ENCODE measurements at places on chromosomes 1 and 21. TPM values are rescaled to one million over a fixed set of nuclear protein-coding genes. Genes with fewer than 3 reads are reported as not detected.

HTR1D gene
- not detected for total RNA-seq

CLCA4 gene
- total RNA-seq: 1.4 TPM

GJA4 gene
- total RNA-seq: 26.5 TPM

MROH9 gene
- total RNA-seq: not detected

TTC39A gene
- total RNA-seq: 2.5 TPM

NES gene
- 36.9 TPM for total RNA-seq

OR6K3 gene
- not detected for total RNA-seq

HORMAD1 gene
- total RNA-seq: not detected

DNA sequence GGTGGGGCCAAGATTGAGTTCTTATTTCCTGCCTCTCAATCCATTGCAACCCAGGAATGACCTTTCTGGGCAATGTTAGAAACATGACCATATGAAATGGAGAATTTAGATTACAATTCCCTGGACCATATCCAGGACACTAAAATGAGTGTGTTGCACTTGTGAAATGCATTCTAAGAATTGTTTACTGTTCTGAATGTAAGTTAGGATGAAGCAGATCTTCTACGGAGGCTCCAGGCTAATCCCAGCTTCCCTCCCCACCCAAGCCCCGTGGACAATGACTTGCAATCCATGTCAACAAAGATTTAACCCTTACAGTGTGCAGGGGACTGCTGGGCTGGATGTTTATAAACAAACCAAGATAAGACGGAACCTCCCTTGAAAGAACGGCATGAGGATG is 31.7 kb upstream of the HAO2 start:
- H3K36me3 ChIP-seq: no peaks in the 10 kb centered on the region
- H3K4me1 ChIP-seq: no peaks in the 10 kb centered on the region
- no peak overlapping the region for H3K4me3 ChIP-seq
- no peak overlapping the region for H3K27ac ChIP-seq
- DNase-seq: no peak

GRCh38 chr21:14523234-14523633 is 22.9 kb downstream of the SAMSN1 start:
- DNase-seq: no peak
- H3K36me3 ChIP-seq: no peaks in the 10 kb centered on the region
- H3K27ac ChIP-seq: no peak overlapping the region

DNA sequence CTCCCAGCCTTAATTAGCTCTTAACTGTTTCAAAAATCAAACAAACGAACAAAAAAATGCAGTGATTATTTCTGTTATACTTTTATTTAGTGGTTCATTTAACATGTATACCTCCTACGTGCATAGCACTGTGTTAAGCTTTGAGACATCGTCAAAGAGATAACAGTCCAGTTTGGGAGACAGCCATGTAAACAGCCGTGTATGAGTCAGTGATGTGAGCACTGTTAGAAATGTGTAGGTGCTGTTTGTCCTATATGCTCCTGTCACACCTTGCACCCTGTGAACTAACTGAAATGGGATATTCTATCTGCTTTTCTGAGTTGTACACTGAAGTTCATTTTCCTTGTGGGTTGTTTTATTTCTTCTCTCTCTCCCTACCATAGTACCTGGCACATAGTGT is 109.7 kb upstream of the CACYBP start:
- no peak overlapping the region for H3K4me3 ChIP-seq
- H3K27me3 ChIP-seq: no peaks in the 10 kb centered on the region
- DNase-seq: no peak
- H3K4me1 ChIP-seq: no peaks in the 10 kb centered on the region
- H3K36me3 ChIP-seq: no peaks in the 10 kb centered on the region
- no peak overlapping the region for H3K27ac ChIP-seq

GRCh38 chr21:42118901-42119300 is 47.8 kb downstream of the UMODL1 start:
- no peak overlapping the region for H3K27ac ChIP-seq
- no peaks in the 10 kb centered on the region for H3K36me3 ChIP-seq
- DNase-seq: no peak
- H3K4me3 ChIP-seq: no peak overlapping the region
- peaks cover 6% of the 10 kb centered on the region for H3K4me1 ChIP-seq

DNA sequence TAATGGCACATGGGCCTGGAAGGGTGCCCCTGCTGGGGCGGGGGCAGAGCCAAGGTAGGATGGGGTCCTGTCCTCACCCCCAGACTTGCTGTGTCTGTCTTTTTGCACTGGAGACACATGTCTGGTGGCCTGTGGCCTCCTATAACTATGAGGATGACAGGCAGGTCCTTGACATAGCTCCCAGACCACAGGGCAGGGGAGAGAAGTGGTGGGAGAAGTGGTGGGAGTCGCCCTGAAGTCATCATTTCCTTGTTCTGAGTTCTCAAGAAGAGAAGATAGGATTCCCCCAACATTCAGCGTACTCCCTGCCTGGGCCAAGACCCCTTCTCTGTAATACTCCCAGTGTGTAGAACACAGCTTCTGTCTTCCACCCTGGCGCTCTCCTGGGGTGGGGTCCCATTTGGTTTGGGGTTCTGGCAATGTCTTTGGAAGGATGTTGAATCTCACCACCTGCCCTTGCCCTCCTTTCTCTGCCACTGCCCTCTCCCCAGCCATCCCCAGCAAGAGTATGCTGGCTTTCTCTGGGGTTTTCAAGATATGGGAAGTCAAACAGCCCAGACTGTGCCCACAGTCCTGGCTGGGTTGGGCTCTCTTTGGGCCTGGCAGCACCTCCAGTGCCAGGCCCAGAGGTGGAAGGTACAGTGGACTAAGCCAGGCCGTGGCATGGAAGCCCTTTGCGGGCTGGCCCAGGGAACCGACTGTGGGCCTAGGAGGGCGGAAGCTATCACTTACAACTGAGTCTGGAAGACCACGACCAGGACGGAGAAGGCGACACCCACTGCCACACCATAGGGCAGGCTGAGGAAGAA is 19.4 kb downstream of the SLC26A9 start:
- peaks cover 14% of the 10 kb centered on the region for H3K27me3 ChIP-seq
- no peak overlapping the region for H3K27ac ChIP-seq
- peaks cover 11% of the 10 kb centered on the region for H3K4me1 ChIP-seq
- no peak overlapping the region for H3K4me3 ChIP-seq
- no peaks in the 10 kb centered on the region for H3K36me3 ChIP-seq
- DNase-seq: no peak

- no peaks in the 10 kb centered on the region for H3K36me3 ChIP-seq
- no peak overlapping the region for H3K4me3 ChIP-seq
- H3K27me3 ChIP-seq: no peaks in the 10 kb centered on the region
- DNase-seq: no peak
- H3K27ac ChIP-seq: no peak overlapping the region
Observed at GRCh38 chr1:37038227-37039093, 4.1 kb upstream of the GRIK3 start.

- H3K4me1 ChIP-seq: peaks cover 19% of the 10 kb centered on the region
- H3K4me3 ChIP-seq: no peak overlapping the region
- H3K36me3 ChIP-seq: no peaks in the 10 kb centered on the region
- no peak overlapping the region for H3K27ac ChIP-seq
Observed at GRCh38 chr1:47181955-47182675, 7.7 kb downstream of the PDZK1IP1 start.

GRCh38 chr1:68955424-68955823 is 458.5 kb upstream of the DEPDC1 start:
- H3K4me3 ChIP-seq: no peak overlapping the region

DNA sequence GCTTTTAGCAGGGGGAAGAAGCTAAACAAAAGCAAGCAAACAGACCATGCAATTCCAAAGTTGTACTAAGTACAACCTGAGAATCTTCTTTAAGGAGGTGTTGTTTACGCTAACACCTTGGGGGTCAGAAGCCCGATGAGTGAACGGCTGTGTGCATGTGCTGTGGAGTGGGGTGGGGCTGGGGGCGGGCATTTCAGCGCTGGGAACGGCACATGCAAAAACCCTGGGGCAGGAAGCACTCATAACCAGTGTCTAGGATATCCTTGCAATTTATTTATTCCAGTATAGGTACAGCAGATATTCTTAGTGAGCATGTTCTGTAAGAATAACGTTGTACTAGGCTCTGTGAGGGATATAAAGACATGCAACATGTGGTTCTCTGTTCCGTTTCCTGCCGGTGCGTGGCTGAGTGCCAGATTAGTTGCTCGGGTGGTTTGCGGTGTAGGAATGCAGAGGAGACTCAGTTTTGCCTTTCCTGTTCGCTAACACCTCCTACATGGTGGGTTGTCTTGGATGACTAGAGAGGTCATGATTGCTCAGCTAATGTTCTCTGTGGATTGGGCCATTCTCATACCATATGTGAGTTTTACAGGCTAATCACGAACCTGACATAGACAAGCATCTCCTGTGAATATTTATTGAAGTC is 3.7 kb downstream of the FASLG start:
- DNase-seq: peak; percentile 92
- H3K4me1 ChIP-seq: no peaks in the 10 kb centered on the region
- no peak overlapping the region for H3K4me3 ChIP-seq
- H3K27me3 ChIP-seq: no peaks in the 10 kb centered on the region
- no peak overlapping the region for H3K27ac ChIP-seq

GRCh38 chr21:44740742-44741141 is 29.4 kb upstream of the TSPEAR start:
- no peak overlapping the region for H3K4me3 ChIP-seq
- no peak for DNase-seq
- H3K27ac ChIP-seq: no peak overlapping the region
- H3K27me3 ChIP-seq: peaks cover 2% of the 10 kb centered on the region
- no peaks in the 10 kb centered on the region for H3K36me3 ChIP-seq
- H3K4me1 ChIP-seq: no peaks in the 10 kb centered on the region

DNA sequence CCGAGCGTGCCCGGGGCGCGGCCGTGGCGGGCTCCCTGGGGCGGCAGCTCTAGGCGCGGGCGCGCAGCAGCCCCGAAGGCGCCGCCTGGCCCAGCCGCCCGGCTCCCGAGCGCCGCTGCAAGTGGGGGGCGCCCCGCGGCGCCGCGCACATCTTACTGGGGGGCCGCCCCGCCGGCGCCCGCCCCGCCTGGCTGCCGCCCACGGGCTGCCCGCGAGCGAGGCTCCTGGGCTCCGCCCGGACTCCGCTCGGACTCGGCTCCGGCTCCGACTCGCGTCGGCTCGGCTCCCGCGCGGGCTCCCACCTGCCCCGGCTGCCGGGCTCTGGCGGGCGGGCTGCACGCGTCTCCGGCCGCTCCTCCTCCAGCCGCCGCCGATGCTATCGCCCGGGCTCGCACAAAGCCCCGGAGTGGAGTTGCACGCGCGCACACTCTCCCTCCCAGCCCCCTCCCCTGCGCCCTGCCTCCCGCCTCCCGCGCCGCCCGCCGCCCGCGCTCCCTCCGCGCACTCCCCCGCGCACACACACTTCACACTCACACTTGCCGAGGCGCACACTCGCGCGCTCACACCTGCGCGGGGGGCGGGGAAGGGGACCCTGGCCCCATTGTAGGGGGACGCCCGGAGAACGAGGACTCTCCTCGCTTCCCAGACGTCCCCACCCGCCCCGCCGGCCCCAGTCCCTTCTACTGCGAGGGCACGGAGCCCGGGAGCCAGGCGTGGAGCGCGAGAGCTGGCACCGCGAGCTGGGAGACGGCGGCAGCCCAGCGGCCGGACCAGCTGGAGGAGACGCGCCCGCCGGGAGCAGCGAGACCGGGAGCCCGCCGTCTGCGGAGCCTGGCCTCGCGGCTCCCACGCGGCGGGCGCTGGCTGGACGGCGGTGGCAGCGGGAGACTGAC is at the start of gene GRIK3:
Gene GRIK3, minus strand, starts transcription at position 395 of the 893 bp plus-strand sequence. CDS start 407 bp downstream, outside the sequence.
- no peak for DNase-seq
- H3K27me3 ChIP-seq: peaks cover 56% of the 10 kb centered on the region
- H3K4me1 ChIP-seq: peaks cover 25% of the 10 kb centered on the region
- peak within 1 kb of the TSS; percentile 39 for H3K4me3 ChIP-seq

GRCh38 chr1:118113261-118113660 is 71.8 kb downstream of the SPAG17 start:
- no peaks in the 10 kb centered on the region for H3K27me3 ChIP-seq
- no peak overlapping the region for H3K4me3 ChIP-seq
- H3K4me1 ChIP-seq: peaks cover 4% of the 10 kb centered on the region
- no peaks in the 10 kb centered on the region for H3K36me3 ChIP-seq

- no peaks in the 10 kb centered on the region for H3K27me3 ChIP-seq
- no peak for DNase-seq
- H3K36me3 ChIP-seq: no peaks in the 10 kb centered on the region
Observed at GRCh38 chr1:245015031-245015430, 139.8 kb upstream of the KIF26B start.

DNA sequence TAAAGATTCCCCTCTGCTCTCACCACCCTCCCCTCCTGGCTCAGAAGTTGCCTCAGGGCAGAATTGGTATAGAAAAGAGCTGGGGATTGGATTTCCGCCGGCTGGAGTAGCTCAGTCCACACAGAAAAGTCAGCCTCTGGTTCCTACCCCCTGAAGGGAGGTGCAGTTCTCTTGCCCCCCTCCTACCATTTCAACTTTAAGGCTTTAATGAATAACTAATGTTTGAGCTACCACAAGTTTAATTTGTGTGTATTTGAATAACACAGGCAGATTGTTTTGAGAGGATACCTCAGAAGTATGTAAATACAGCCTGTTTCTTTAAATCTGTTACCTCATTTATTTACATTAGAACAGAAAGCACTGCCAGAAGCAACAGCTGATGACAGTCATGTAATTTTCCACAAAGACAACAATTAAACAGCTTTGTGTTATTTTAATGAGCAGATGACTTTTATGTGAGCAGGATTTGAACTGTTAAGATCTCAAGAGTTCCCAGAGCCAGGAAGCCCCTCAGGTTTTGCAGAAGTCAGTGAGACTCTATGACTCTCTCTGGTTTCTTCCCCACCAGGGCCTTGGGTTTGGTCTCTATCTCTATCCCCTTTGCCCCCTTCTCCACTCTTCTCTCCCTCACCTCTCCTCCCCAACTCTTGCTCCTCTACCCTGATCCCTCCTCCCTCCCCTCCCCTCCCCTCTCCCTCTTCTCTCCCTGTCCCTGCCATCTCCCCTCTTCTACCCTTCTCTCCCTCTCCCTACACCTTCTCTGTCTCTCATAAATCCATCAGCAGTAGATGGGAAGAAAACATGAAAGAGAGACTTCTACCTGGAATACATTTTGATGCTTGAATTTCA is 26.3 kb downstream of the DUSP10 start:
- H3K27me3 ChIP-seq: no peaks in the 10 kb centered on the region
- H3K4me1 ChIP-seq: peaks cover 20% of the 10 kb centered on the region
- no peaks in the 10 kb centered on the region for H3K36me3 ChIP-seq
- H3K4me3 ChIP-seq: no peak overlapping the region
- DNase-seq: no peak

GRCh38 chr1:87284456-87285240 is 44.0 kb upstream of the LMO4 start:
- no peak overlapping the region for H3K4me3 ChIP-seq
- H3K27me3 ChIP-seq: no peaks in the 10 kb centered on the region
- no peak overlapping the region for H3K27ac ChIP-seq
- no peak for DNase-seq

Data from esophagus muscularis mucosa (tissue), 4 donors.